ENCODE measurements at places on chromosomes 3 and 15. TPM values are rescaled to one million over a fixed set of nuclear protein-coding genes. Genes with fewer than 3 reads are reported as not detected.

DNA sequence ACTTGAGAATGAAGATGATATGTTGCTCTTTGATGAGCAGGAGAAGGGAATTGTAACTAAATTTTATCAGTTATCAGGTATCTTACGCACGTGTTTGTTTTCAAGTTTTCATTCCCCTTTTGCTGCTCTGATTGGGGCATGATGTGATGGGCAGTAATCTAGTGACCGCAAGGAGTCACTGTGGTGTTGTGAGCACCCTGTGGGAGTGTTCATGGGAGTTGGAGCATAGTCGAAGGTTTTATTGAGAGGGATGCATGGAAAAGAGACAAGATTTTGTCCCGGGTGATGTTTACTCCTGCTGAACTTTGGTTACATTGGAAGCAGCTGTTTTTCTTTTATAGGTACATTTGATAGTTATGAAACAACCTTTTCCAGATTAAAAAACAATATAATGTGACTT, 2.1 kb downstream of the FAN1 start:
- no peak for DNase-seq

FGD5 gene
- not detected for total RNA-seq

DNA sequence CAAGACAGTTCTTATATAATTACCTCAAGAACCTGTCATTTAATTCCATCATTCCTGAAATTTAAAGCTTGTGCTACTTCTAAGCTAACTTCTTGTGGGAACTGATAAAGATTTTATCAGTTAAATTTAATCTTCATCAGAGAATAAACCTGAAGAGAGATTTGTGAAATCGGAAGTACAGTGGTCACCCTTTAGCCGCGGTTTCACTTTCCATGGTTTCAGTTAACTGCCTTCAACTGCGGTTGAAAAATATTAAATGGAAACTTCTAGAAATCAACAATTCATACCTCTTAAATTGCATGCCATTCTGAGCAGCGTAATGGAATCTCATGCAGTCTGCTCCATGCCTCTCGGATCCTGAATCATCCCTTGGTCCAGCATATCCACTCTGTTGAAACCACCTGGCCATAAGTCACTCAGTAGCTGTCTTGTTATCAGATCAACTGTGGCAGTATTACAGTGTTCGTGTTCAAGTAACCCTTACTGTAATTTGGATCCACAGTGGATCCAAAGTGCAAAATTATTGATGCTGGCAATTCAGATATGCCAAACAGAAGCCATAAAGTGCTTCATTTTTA, 626.1 kb downstream of the CADM2 start:
- DNase-seq: no peak

DNA sequence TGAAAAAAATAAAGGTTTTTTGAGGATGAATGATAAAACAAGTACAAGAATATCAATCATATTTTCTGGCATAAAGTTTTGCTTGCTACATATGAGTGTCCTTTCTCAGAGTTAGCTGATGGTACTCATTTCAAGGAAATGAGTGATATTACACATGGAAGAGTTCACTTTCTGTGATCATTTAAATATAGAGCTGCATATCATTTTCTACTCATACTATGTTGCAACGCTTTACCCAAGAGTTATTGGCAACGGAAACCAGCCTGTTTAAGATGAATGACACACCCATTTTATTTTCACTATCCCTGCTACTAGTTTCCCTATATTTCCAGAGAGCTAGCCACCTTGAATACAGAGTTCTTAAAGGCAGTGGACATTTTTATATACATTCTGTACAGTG, 35.4 kb upstream of the RBMS3 start:
- DNase-seq: no peak

DNA sequence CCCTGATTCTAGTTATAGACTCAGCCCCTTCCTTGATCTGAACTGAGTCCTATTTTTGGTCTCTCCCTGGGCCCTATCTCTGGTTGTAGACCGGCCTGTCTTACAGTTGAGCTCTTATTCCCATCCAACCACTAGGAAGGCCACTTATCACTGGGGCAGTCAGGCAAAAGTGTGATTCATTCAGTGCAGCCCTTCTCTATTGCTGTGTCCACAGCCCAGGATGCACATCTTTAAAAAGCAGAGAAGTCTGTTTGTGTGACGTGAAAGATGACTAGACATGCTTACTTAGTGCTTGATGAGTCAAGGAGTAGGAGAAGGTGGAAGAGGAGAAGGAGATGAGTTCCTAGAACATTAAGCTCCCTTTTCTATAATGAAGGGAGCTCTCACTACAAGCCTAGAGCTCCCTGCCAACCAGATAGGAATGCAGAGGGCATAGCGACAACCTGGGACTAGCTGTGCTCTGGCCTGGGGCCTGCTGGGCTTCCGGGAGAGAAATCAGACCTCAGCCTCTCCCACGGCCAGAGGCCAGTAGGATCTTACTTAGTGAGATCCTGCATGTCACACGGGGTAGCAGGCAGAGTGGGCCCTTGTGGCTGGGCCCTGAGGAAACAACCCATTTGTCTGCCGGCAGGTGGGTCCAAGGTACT, 25.7 kb downstream of the INSYN1 start:
- DNase-seq: no peak

GRCh38 chr3:4351872-4352271, 48.7 kb downstream of the SETMAR start:
- no peak for DNase-seq

- no peak for DNase-seq
Observed at GRCh38 chr3:13869761-13870343, 10.0 kb downstream of the WNT7A start.

DNA sequence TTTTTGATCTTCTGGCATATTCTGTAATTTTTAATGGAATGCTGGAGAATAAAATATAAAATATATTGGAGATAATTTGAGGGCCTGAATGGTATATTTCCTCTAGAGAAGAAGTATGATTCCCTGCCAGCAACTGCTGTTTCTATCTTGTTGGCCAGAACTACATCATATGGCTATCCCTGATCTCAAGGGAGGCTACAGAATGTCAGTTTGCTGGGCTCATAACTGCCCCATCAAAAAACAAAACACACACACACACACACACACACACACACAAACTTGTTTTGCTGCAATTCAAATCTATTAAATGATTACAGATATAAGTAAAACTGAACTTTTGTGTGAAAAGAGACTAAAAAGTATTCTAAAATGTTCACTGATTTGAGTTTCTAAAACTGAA, 51.0 kb downstream of the RASA2 start:
- no peak for DNase-seq

ECE2 gene
- not detected for total RNA-seq

ANKDD1A gene
- total RNA-seq: 3.3 TPM

DNA sequence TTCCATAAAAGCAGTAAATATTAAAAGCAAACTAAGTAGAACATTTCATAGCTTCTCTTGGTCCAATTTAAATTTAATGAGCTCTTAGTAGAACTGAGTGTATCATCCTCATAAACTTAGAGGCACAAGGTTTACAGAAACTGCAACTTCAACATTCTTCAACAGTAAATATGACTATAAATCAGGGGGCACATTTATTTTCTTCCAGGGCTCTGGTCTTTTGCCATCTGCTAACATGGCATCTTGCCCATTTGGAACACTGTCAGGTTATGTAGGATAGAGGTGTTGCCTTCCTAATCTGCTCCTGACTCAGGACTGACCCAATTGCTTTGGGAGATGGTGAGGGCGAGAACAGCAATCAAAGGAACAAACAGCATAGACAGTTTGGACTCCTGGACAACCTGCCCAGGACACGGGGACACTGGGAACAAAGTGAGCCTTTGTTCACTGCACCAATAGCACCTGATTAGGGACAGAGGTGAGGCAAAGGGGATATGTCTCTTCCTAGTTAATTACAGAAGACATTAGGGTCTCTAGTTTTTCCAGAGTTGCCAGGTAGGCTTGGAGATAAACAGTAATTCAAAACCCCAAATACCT, 610.2 kb upstream of the ROBO2 start:
- DNase-seq: no peak

CNTN3 gene
- total RNA-seq: not detected

DNA sequence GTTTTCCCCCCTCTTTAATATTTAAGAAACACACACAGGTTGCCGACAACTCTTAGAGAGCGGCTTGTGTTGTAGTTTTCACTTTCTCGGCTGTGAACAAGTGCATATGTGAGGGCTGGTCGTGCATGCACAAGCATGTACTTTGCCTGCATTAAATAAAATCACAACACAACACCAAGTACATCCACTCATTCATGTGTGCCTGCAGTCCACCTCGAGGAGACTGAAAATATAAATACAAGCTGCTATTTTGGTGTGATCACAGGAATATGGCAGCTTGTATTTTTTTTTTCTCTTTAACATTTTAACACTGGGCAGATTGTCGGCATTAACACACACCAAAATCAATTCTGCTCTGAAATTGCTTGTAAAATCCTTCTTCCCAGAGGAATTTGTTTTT, 346.4 kb downstream of the TBC1D5 start:
- DNase-seq: no peak

DNA sequence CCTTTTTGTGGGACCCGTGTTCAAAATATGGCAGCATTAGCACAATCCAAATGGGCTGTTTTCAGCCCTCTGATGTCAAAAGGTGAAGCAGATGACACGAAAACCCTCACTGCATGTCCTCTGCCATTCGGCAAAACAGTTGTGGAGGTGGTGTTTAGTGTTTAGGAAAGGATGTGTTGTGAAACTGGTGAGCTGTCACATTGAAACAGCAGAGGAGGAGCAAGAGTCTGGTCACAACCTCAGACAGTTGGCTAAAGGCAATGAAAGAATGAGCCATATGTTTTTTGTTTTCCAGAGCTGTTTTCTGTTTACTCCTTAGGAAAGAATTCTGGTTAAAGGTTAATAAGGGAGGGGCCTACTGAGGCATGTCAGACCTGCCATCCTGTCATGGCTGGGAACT, 140.7 kb downstream of the VPS8 start:
- DNase-seq: no peak

- DNase-seq: no peak
Observed at GRCh38 chr3:54792584-54792983, 135.3 kb downstream of the LRTM1 start.

GRCh38 chr15:73972984-73973682, 19.0 kb downstream of the STOML1 start:
- DNase-seq: peak; percentile 85

- DNase-seq: no peak
Observed at GRCh38 chr3:152458376-152459117, 189.8 kb downstream of the MBNL1 start.

GRCh38 chr3:99442599-99442998, 195.8 kb upstream of the COL8A1 start:
- no peak for DNase-seq

DNA sequence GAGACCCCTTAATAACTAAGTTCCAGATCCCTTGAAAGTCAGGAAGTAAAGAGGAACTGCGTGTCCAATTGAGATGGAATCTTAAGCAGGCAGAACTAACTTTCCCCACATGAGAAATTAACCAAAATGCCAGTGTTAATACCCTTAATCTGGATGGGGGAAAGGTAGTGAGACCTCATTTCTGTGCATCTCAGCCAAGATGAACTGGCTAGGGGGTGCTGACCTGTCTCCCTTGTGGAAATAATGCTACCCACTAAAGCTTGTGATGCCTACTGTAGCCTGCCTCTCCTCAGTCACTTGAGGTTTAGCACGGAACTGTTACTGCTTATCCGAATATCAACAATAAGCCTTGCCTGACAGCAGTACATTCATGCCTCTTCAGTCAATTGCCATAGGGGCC, 15.1 kb downstream of the BOC start:
- DNase-seq: no peak

MAGEL2 gene
- not detected for total RNA-seq

DNA sequence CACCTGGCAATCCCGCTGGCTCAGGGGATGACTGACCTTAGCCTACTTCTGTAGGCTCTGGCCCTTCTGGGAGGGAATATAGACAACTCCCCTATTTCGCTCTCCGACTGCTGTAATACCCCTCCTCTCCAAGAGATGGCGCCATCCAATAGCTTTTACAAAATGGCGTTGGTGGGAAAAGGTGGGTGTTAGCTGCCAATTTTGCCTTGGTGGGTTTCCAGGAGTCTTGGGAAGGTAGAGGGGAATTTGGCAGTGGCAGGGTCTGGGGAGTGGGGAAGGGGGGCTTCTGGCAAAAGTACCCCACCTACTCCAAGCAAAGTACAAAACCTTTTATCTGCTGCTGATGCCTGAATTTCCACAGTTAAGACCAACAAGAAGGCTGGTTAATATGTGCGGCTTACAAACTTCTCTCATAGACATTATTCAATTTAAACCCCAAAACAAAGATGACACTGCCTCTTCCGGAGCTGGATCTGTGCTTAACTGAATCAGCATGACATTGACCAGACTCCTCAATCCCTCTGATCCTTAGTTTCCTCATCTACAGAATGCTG, 62.1 kb downstream of the RASGRF1 start:
- DNase-seq: no peak

CCDC39 gene
- not detected for total RNA-seq

TRH gene
- total RNA-seq: not detected

DNA sequence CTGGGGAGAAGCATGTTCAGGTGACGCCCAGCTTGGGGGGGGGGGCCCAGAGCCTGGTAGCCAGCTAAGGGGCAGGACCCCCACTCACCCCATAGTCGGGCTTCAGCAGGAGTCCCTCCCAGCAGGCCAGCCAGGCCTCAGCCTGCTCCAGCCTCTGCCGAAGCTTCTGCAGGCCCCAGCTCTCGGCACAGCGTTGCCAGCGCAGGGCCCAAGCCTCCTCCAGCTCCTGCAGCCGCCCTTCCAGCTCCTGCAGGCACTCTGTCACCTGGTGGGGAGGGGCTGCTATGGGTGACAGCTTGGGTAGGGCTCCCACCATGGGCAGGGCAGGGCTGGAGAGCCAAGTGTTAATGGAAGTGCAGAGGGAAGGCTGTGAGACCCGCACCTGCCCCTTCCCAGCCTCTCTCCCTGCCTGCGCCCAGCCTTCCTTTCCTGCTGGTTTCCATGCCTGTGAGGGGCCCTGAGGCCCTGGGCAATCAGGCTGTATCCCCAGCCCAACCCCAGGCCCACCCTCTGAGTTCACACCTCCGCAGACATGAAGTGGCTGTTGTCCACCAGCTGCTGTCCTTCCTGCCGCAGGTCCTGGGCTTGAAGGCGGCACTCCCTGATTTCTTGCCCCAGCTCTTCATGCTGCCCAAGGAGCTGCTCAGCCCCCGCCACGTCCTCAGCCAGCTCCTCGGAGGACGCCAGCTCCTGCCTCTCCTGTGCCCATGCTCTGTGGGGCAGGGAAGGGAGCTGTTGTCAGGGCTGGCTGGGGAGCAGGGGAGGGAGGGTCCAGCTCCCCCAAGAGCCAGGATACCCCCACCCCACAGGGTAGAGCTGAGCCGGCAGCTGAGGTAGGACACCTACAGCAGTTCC, 14.3 kb downstream of the PLA2G4B start:
- no peak for DNase-seq

NISCH gene
- 22.4 TPM for total RNA-seq

DNA sequence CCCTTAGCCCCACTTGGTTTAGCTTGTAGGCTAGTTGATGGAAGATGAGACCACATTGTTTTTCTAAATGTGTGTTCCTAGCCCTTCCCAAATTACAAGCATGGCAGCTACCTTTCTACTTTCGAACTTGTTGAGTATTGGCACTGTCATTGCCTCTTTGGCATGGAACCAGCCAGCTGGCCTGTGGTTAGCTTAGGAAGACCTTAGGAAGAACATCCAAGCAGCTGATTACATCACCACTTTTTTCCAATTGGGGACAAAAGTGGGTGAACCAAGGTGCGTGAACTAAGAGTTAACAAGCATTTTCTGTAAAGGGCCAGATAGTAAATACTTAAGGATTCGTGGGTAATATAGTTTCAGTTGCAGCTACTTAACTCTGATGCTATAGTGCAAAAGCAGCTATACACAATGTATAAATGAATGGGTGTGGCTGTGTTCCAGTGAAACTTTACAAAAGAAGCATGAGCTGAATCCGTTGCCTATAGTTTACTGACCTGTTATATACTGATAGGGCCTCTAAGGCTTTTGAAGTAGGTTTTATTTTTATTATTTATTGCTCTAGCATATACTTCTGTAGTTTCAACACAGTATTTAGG, 8.5 kb downstream of the KLHL18 start:
- DNase-seq: no peak

ANKRD34C gene
- not detected for total RNA-seq

SAXO2 gene
- 4.0 TPM for total RNA-seq

UROC1 gene
- total RNA-seq: not detected
